ENCODE measurements at places on chromosomes 7 and 10.

DNA sequence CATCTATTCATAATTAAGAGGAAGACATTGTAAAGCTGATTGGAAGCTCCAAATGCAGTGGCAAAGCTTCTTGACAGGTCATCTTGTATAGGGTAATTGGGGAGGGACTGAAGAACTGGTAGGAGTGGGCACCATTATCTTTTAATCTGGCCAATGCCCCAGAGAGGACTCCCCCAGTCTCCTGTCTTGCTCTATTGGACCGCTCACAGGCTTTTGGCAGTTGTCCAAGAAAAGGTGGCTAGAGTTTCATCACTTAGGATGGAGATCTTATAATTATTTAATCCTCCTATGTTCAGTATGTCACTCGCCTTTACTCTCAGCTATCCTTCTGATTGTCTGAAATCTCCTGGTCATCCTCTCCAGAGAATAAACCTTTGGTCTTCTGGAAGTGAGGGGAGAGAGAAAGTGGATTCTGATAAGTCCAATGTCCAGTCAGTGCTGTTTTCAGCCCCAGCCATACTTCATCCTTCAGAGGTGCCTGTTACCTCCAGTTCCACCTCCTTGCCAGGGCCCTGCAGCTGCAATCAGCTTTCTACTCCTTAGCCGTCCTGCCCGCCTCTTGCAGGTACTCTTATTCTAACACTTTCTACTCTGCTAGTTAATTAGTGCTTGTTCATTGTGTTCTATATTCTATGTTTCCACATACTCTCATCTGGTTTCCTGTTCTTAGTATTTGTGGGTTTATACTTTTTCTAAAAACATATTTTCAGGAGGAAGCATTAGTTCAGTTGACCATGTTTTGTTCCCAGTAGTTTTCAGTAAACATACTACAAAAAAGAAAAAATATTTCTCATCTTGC lies 241.6 kb downstream of the NSUN6 start:
- DNase-seq, result no peak

DNA sequence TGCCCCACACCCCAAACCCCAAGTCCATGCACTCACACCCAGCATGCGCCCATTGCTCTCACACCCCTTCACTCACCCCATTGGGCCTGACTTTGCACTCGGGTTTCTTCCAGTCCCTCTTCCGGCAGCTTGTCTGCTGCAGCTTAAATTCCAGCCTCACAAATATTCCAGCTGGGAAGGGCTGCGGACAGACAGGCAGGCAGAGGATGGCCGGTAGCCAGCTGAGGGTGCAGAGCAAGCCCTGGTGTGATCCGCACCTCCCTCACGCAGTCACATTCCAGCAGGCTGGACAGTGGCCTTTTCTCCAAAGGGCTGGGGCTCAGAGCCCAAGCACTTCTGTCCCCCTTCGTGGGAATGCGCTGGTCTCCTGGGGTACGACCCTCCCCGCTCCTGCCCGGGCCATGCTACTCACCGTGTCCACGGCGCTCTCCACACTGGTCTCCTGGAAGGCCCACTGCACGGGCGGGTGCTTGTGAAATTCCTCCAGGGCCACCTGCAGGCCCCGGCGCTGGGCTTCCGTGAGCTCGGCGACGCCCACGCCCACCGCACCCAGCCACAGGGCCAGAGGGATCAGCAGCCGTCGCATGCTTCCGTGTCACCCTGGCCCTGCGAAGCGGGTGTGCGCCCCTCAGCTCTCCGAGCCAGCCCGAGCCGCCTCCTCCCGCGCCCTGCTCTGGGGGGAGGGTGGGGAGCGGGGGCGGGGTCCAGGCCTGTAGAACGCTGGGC lies 1.2 kb downstream of the RARRES2 start:
- no peak for DNase-seq

- DNase-seq, result no peak
These were observed 7.0 kb upstream of the EVX1 start for GRCh38 chr7:27235387-27236311.

DNA sequence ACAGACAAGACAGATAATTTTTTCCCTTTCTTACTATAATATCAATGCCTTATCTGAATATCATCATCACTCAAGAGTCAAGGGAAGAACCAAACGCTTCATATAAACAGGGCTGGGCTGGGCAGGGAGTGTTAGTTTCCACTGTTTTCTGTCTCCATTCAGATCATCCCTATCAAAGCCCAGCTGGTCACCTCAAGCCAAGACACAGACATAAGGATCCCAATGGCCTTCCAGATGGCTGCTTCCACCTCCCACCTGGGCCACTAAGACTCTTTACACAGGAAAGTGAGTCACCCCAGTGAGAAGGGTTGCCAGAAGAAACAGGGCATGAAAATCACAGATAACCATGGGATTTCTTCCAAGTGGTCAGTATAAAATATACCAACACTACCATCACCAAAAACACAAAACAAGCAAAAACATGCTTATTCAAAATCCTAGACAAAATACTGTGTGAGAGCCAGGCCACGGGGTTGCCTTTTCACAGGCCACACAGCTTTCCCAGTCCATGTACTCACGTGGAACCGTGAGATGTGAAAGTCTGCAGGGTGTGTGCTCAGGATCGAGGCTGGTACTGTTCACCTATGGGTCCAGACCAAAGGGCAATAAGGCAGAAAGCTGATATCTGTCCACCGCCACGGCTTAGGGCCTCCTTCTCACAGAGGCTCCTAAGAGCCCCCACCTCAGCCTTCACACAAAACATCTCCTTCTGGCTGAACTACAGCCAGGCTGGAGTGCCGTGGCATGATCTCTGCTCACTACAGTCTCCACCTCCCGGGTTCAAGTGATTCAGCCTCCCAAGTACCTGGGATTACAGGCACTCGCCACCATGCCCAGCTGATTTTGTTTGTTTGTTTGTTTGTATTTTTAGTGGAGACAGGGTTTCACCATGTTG lies 5.7 kb downstream of the PRSS1 start:
- DNase-seq, result no peak

GRCh38 chr10:103507235-103508191 lies 14.0 kb downstream of the NEURL1 start:
- DNase-seq, result no peak

- DNase-seq, result no peak
These were observed 21.2 kb downstream of the PRKCQ start for GRCh38 chr10:6558759-6559461.

- no peak for DNase-seq
These were observed 7.6 kb upstream of the HILPDA start for GRCh38 chr7:128447941-128448564.

DNA sequence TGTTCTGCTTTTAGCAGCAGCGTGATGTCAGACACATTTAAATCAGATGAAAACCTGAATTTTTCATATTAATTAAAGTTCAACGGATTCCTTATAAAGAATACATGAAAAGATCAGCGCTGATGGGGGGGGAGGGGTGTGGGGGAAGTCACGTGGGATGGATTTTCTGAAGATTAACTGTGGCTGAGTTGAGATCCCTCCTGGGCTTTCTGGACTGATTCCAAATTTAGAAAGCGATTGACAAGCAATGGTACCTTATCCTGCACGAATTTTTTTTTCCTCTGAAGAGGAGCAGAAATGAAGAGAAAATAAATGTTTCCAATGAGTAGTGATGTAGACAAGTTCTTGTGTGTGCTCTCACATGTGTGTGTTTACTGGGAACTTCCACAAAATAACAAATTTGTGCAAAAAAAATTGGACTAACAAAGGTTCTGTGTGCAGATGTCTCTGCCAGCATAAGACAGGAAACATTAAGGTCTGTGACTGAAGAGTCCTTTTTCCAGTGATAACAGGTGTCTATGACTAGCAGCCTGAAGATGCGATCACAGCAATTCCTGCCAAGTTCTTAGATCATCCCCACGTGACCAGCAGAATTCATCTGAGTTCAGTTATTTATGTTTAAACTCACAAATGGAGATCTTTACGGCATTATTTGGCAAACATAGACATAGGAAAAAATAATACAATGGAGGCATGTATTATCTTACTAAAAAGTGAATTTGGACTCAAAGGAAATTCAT lies 585.2 kb upstream of the CELF2 start:
- no peak for DNase-seq

DNA sequence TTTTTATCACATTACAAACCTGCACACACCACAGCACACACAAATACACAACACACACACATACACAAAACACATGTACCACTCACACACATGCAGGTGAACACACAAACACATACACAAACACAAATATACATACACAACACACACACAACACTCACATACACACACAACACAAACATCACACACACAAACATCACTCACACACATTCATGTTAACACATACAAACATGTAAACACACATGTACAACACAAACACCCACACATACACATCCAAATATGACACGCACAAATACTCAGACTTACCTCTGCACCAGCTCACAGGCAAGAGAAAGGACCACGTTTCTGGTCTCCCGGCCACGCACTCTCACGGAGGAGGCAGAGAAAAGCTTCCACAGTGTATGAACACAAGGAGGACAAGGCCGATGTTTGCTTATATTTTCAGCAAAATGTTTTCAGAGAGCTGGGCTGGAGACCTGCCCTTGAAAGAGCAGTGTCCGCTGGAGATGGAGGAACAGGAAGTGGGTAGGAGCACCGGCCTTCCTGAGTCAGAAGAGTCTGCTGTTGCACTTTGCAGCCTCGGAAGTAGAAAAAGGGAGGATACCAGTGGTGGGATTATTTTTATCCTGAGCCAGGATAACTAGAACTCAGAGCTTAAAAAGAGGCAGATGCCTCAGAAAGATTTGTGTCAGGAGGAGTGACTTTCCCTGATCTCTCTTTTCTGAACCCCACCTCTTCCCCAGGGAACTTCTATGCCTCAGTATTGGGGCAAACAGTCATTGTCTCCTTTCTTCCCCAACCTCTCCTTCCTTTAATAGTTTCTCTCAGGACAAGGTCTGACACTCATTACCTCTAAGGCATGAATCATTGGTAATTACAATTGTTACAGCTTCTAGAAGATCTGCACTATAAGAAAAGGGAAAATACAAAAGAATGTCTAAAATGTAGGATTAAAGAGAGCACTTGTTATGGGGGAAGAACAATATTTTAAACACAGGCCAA lies at the start of gene GIMAP6:
Gene GIMAP6, minus strand, starts transcription at position 520 of the 999 bp plus-strand sequence. CDS start 2,243 bp downstream, outside the sequence.
- DNase-seq, result peak; percentile 4

DNA sequence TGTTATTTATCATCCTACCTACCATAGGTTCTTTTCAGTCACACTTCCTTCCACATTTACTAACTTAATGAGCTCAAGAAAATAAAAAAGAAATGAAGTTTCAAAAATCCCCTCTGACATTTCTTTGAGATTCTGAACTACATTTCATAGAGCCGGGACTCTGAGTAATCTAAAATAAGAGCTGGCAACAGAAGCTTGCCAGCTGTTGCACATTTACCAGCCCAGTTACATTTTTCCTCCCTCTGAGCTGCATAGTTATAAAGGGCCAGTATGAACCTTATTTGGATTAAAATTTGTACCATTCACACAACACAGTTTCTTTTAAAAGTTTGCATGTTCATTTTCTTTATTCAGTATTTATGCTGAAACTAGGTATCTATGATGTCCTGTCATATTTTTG lies 119.5 kb upstream of the CAV2 start:
- no peak for DNase-seq

- DNase-seq, result no peak
These were observed 68.8 kb upstream of the GSDME start for GRCh38 chr7:24825931-24826661.

DNA sequence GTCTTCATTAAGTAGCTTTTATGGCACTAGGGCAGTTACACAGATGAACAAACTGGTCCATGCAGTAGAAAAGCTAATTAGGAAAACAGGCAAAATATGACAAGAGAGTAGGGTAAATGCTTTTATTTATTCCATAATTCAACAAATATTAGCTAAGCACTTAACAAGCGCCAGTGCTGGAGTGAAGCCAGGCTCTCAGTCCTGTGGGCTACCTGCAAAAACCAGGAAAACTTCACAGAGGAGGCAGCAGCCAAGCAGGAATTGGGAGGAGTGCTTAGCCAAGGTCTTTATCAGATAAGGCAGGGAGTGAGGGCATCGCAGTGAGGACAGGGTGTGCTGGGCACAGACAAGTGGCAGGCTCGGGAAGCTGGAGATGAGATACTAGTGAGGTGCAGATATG lies 4.9 kb upstream of the KAT6B start:
- DNase-seq, result no peak

DNA sequence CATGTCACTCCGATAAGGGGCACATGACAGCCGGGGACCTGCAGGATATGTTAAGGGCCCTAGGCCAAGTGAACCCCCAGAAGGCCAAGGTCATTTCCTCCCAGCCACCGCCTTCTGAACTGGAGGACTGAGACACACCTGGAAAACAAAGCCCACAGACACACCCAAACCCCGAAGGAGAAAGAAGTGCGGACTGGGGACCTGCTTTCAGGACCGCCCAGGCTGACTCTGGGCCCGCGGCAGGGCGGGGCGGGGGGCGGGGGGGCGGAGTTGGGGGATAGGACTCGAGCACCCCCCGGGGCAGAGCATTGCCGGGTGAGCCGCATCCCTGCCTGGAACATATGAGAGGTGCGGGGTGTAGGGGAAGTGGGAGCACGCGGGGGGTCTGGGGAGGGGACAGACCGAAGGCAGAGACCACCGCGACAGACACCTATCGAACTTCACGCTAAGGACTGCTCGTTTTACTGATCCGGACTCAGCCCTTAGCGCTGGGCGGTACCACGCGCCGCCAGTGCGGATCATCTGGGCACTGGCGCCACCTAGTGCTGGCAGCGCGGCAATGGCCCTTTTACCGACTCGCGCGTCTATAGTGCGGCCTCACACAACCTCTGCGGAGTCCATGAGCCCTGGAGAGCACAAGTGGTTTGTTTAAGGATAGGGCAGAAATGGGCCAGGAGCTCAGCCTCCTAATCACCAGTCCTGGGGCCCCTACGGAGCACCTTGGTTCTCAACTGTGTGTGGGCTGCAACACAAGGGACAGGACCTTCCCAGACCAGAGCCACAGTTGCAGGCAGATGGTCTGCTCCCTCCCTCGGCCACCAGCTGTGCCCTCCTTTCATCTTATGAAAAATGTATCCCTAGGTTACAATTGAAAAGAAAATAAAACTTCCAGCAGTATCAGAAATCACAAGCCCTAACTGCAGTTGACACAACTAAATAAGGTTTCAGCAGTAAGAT lies 157.6 kb downstream of the HERPUD2 start:
- peak; percentile 57 for DNase-seq

DNA sequence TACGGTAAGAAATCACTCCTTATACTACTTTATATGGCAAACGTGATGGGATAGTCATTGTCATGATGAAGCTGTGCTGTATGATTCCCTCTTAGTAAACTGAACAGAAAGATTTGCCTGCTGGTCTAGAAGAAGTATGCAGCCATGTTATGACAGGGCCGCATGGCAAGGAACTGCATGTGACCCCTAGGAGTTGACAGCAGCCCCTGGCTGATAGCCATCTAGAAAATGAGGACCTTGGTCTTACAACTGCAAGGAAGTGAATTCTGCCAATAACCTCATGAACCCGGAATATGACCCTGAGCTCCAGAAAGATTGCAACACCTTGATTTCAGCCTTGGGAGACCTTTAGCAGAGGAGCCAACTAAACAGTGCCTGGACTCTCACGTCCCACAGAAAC lies 193.3 kb downstream of the SEMA3E start:
- DNase-seq, result no peak

GRCh38 chr10:100788002-100788903 lies 42.9 kb downstream of the PAX2 start:
- no peak for DNase-seq

- no peak for DNase-seq
These were observed 217.7 kb upstream of the FZD1 start for GRCh38 chr7:91046322-91047089.

GRCh38 chr10:86226781-86227201 lies 139.8 kb downstream of the GRID1 start:
- no peak for DNase-seq
